NCI-H1048 (cell line): ENCODE measurements at places on chromosomes 12 and 14.

GRCh38 chr12:125194163-125194773 lies 129.0 kb downstream of the AACS start:
- DNase-seq, result no peak

- DNase-seq, result no peak
These were observed 790.3 kb downstream of the TMTC2 start for GRCh38 chr12:83476695-83477690.

- no peak for DNase-seq
These were observed 14.9 kb downstream of the GIT2 start for GRCh38 chr12:109981311-109981710.

DNA sequence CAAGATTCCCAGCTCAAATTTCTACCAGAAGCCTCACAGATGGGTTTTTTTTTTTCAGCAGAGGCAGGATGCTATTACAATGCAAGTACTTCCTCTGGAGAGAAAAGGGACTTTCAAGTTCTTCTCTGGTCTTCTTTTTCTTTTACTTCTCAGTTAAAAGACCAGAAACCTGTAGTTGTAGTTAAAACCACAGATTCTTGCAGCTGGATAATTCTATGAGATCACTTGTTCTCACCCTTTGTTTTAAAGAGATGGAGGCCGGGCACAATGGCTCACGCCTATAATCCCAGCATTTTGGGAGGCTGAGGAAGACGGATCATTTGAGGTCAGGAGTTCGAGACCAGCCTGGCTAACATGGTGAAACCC lies 47.6 kb upstream of the OVCH1 start:
- no peak for DNase-seq

DNA sequence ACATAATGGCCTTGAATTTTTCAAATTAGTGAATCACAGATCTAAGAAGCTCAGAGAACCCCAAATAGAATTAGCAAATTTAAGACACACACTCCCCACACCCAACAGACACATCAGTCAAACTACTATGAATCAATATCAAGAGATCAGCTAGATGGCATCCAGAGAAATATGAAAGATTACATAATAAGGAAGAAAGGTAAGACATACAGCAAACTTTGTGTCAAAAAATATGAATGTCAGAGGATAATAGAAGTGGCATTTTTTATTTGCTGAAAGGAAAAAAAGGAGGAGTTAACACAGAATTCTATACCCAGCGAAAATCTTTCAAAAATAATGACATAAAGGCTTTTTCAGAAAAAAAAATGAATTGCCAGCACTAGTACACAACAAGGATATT lies 110.5 kb upstream of the COCH start:
- DNase-seq, result no peak

DNA sequence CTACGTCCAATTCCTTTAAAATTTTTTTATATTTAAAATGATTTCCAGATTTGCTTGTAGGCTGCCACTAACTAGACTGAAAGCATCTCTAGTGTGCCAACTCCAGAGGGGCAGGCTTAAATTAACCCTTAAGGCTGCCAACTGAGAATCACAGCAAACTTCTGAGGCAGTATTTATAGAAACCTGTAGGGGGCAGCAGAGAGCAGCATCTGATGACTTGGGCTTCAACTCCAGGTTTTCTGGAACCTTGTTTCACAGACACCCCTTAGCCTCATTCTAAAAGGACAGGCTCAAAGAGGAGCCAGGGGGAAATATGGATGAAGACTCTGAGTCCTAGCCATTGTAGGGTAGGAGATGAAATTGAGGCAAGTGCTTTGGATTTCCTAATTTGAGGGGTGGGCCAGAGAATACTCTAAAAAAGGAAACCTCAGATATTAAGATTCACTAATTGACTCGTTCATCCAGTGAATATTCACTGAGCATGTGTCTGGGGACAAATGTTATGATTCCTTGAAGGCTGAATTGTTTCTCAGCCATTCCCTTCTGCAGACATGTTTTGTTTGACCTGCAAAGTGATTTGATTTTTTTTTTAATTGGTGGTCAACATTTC lies 63.3 kb upstream of the HSPB8 start:
- DNase-seq, result peak; percentile 9

DNA sequence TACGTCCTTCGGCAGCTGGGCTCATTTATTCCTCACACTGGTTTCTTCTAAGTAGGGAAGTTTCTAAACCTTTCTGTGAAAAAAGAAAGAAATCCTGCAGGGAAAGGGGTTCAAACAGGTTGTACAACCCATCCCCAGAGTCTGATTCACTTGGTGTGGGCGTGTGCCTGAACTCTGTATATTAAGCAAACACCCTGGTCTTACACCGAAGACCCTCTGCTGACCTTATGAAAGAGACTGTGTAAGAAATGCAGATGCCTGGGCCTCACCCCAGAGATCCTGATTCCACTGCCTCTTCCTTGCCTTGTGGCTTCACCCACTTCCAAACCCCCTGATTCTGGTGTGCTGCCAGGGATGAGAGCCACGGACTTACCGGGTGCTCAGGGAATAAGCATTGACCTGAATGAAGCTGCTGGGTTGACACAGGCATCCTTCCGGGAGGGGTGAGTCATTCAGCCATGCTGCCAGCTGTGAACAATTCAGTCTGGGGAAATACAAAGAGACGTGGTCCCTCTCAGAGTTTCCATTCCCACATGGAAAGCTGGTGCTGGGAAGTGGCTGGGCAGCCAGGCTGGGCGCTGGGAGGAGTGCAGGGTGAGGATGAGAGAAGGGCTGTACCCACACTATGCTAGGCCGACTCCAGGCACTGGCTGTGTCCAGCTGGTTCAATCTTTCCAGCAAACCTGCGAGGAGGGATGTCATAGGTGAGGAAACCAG lies 26.5 kb upstream of the ACTN1 start:
- DNase-seq, result no peak

DNA sequence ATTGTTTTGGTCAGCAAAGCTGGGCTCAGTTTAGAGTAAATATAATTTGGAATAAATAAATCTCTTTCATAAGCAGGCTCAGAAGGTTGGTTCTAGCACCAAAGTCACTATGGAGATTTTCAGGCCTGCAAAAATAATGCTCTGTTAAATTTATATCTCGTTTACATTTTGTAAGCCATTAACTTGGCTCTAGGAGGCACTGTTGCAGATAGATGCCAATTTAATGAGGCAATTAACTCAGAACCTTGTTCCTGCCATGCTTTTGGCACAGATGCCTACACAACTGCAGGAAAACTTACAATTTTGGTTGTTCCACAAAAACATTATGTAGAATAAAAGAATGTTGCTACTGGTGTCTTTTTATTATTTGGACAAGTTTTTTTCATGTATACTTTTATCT lies 428.1 kb downstream of the FLRT2 start:
- no peak for DNase-seq

GRCh38 chr12:58086006-58086405 lies 144.6 kb downstream of the ATP23 start:
- no peak for DNase-seq

DNA sequence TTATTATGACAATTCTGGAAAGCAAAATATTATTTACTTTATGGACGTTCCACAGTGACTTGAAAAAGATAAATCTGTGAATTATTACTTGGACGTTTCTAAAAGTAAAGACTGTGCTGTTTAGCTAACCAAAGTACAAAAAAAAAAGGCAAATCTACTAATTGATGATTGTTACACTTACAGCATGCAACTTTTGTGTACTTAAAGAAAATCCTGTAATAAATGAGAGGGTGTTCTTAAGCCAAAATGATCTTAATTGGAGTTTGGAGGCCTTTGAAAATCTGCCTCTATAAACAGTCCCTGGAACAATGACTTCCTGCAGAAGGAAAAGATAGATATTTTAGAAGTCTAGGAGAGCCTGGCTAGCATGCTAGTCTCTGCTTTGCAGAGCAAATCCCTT lies 434.0 kb upstream of the SYT1 start:
- DNase-seq, result no peak

GRCh38 chr12:107027636-107028053 lies 40.7 kb upstream of the MTERF2 start:
- peak; percentile 74 for DNase-seq

DNA sequence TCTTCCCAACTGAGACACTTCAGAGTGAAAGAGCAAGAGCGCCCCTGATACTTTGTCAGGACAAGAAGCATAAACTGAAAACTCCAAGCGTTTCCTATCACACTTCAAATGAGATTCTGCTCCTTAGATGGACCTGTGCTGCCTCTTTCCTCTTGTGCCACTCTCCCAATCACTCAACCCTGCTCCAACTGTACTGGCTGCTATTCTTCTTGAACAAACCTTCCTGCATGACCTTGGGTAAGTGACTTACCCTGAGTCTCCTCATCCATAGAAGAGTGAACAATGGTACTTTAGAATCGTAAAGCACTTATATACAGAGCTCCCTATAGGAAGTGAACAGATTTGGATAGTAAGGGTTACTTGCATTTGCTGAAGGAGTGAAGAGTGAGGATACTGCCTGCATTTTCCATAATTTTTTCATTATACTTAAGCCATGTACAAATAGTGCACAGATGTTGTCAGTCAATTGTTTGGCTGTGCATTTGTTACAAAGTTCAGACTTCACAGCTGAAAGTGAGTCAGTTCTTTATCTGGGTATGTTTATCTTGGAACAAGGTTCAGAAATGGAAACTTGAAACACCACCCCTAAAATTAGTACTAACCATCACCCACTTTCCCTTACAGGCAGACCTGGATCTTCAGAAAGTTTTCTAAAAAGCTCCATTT lies 10.8 kb downstream of the MTERF2 start:
- DNase-seq, result no peak
